ENCODE measurements at places on chromosomes 12 and 14. TPM values are rescaled to one million over a fixed set of nuclear protein-coding genes. Genes with fewer than 3 reads are reported as not detected.

DNA sequence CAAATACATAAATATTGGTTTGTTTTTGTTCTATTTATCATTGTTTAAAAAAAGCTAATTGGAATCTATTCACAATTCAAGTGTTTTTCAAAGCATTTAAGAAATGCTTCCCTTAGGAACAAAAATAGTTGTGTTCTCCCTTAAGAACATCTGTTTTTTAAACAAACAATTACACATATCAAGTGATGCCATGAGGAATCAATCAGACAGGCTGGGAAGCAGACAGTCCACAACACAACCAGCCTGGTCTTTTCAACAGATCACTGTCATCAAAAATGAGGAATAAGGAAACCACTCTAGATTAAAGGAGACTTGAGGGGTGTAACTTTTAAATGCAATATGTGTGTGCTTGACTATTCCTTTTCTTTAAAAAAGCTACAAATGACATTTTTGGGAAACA, 25.5 kb downstream of the GALC start:
- no peak for DNase-seq

DNA sequence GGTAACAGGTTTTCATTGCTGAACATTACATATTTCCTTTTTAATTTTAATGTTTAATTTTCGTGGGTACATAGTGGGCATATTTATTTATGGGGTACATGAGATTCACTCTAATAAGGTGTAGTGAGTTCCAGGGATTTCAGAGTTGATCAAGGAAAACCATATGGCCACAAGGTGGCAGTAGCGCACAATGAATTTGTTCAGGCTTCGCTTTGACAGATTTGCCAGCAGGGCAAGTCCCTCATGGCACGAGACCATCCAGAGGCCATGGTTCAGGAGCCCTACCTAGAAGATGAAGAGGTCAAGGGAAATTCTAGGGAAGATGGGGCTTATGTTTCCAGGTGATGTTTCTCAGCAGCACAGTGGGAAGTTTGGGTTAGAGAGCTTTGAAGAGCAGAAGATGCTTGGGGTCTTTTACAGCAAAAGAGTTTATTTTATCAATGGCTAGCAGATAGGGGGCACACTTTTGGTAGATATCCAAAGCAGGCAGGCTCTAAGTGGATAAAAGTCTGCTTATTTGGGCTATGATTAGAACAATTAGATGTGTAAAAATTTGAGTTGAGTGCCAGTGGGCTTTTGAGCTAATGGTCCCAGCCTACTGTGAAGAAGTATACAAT, 1004.4 kb downstream of the AACS start:
- no peak for DNase-seq

- no peak for DNase-seq
Observed at GRCh38 chr12:52004042-52004648, 2.6 kb upstream of the TAMALIN start.

DNA sequence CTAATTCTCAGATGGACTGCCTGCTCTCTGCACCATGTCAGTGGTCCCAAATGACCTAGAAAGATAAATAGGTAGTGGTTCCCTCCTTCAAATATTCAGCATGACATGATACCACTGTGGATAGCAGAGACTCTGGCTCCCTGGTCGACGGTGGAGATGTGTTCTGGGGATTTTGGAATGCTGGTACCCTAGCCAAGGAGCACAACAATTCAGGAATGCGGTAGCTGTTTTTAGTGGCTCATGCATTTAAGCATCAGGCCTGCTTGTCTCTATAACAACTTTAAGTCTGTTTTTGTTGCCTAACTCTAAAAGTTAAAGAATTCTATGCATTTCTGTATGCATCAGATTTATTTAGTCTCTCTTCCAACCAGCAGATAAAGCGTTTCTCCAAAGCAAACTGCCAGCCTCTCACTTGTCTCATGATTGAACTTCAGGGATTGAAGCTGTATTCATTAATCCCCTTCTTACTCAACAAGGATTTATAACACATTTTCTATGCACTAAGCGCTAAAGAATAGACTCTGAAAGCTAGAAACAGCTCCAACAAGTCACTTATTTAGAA, 164.9 kb upstream of the BMP4 start:
- no peak for DNase-seq

- no peak for DNase-seq
Observed at GRCh38 chr14:94653321-94653720, 41.1 kb downstream of the SERPINA3 start.

DNA sequence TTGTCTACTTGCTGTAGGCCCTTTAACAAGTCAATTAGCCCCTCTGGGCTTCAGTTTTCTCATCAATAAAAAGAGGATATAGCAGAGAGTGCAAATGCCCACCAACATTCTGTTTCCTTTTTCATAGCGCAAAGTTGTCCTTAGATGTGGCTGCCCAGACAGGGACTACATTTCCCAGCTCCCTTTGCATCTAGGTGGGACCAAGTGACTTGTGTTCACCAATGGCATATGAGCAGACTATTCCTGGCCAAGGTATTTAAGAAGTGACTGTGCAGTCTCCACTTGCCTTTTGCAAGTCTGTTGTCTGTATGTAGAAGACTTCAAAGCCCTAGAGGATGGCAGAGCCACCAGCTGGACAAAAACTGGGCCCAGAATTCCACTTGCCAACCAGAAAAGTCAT, 59.7 kb downstream of the DAO start:
- no peak for DNase-seq

DNA sequence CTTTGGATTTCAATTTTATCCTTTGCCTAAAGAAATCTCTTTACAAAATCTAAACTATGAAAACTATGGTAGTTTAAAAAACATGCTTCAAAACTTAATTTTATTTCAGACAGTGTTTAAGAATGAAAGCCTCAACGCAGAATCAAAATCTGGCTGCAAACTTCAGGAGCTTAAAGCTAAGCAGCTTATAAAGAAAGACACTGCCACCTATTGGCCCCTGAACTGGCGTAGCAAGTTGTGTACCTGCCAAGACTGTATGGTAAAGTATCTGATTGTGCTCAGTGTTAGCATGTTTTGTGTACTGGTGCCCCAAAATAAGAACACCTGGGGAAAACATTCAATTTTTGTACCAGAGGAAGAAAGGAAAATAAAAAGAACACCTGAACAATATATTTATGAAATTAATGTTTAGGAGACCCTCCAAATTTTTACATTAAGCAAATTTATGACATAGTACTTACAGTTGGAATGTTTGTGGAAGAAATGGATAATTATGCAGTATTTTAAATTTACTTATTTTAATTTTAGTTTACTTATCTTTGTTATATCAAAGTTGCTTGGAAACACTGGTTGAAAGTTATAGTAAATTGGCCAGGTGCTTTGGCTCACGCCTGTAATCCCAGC, 12.2 kb downstream of the UBR7 start:
- no peak for DNase-seq

DNA sequence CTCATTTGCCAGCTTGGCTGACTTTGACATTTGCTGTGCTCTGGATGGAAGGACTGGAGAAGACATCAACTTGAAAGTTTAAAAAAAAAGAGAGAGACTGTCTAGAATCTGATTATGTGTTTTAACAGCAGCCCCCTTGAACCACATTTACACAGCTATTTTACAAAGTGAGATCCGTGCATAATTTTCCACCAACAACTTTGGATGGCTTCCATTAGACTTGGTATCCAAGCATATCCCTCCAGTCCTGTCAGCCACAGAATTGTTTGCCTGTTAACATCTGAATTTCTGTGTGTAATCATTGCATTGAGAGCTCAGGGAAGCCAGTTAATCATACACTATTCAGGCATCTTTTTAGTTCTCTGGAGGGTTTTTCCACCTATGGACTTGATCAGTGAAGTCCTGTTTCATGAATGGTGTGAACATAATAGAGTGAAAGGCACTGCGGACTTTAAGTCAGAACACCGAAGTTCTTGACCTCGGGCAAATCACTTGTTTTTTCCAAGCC, 93.7 kb downstream of the SAMD4A start:
- DNase-seq = no peak

DNA sequence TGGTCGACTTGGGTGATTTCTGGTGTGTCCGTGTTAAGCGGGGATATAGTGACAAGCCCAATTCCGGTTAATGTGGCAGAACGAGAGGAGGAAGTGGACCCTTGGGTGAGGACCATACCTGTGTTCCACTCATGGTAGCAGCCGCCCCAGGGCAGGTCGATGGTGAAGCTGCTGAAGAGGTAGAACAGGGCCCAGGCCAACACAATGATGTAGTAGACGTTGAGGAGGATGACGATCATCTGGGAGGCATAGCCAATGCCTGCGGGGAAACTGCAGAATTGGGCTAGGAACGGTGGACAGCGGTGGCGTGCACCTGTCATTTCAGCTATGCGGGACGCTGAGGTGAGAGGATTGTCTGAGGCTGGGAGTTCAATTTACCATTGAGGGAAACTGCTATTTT, 20.1 kb downstream of the SLC6A13 start:
- no peak for DNase-seq

DNA sequence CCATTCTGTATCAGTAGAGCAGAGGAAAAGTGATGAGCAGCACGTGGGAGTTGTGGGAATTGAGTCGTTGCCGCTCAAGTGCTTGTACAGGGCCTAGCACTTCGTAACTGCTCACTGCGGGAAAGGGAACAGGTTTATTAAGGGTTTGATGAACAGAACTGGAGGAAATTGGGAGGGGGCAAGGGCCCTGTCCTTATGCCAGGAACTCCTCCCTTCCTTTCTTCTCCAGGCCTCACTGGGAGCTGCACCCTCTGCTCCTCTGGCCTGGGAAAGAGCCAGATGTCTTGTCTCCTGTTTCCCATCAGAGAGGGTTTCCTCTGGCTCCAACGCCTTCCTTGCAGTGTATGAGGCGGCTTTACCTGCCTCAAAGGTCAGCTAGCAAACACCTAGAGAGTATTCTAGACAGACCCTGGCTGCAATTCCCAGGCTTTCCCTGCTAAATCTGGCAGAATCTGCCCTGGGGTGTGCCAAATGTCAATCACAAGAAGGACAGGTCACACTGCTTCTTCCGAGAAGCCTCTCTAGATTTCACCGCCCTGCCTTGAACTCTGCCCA, 78.4 kb downstream of the NTF3 start:
- DNase-seq = no peak

- DNase-seq = peak; percentile 65
Observed at GRCh38 chr12:42325653-42326474, at the start of the genes PPHLN1 and ZCRB1. Gene PPHLN1 (plus strand): TSS chr12:42326167. CDS start chr12:42335903, 9,736 bp downstream. Gene ZCRB1 (minus strand): TSS chr12:42326094. CDS start chr12:42324102, 1,992 bp downstream.

DNA sequence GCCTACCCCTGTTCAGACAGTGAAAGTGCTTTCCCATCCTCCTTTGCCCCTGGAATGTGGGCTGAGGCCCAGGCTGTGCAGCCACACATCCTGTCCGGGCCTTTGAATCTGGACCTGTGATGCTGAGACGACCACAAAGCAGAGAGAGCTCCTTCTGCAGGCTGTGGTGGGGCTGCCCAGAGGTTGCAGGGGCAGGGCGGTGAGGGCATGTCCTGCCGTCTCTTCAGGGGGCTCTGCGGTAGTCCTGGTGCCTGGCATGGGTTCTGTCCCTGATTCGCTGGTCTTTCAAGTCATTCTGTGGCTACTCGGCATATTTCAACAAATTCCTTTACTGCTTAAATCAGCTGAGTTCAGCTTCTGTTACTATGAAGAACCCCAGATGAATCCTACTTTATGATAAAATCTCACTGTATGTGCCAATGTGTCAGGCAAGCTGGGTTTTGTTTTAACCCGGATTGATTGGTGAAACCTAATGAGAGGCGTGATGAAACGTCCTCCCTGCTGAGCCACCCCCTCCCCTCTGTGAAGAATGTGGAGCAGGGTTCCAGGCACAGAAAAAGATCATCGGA, 63.4 kb upstream of the DICER1 start:
- no peak for DNase-seq

DNA sequence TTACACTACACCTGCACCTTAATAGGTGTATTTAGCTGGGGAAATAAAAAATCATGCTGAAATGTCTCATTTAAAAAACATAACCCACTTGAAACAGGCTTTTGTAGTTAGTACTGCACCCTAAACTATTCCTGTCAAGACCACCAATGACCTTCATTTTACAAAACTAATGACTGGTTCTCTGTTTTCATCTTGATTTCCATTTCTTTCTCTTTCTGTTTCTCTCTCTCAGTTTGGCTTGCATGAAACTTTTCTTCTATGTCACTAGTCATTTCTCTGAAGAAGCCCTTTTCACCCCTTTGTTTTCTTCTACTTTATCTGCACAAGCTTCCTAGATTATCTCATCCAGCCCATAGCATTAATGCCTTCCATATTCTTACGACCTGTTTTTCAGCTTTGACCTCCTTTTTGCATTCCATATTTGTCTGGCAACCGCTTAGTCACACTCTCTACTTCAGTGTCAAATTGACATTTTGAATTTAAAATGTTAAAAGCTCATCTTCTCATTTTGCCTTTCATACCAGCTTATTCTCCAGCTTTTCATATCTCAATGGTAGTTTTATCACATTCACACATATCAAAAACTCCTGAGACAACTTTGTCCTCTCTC, 32.7 kb upstream of the KLRF1 start:
- no peak for DNase-seq

- no peak for DNase-seq
Observed at GRCh38 chr12:101670007-101670671, 27.3 kb upstream of the CHPT1 start.

GRCh38 chr14:70698288-70698687, 56.6 kb downstream of the TTC9 start:
- DNase-seq = no peak

- DNase-seq = peak; percentile 56
Observed at GRCh38 chr14:55297611-55298499, 26.6 kb downstream of the FBXO34 start.

DNA sequence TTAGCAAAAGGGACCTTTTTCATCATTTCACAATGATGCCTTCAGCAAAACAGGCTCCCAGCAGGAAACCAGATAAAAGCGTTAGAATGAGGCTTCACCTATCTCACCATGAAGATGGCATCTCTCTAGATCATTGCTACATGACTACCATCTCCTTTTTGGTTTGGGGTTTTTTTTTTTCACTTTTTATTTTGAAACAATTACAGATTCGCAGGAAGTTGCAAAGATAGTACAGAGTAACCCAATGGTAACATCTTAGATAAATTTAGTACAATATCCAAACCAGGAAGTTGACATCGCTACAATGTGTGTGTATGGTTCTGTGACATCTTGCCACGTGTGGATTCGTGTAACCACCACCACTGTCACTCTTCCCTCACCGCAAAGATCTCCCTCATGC, 22.3 kb upstream of the PWP1 start:
- no peak for DNase-seq

GRCh38 chr12:4833524-4833923, 76.2 kb upstream of the KCNA1 start:
- no peak for DNase-seq

DNA sequence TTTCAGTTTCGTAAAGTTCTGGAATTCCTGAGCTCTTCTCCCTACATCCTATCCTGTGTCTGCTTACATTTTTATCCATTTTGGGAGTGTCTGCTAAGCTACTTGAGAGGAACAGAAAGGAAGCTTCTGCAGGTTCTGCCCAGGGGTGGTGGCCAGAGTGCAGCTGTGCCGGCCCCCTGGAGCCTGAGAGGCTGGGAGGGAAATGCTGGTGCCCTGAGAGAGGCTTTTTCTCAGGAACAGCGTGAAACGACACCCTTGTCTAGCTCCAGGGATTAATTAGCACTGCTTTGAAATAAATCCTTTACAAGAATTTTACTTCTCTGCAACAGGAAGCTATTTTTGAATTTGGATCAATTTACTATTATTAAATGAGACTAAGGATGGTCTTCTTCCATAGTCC, 165.4 kb downstream of the SLC15A5 start:
- no peak for DNase-seq

ERBB3 gene
- 0.48 TPM for total RNA-seq

AVPR1A gene
- 14.7 TPM for total RNA-seq

CIROP gene
- not detected for total RNA-seq

CCDC59 gene
- 64.5 TPM for total RNA-seq

ANGEL1 gene
- total RNA-seq = 18.6 TPM

RNFT2 gene
- total RNA-seq = 1.6 TPM

OTUB2 gene
- total RNA-seq = 0.64 TPM

PIWIL1 gene
- under 0.01 TPM for total RNA-seq

OR2AP1 gene
- total RNA-seq = not detected

Data from breast epithelium (tissue), 4 donors.